ENCODE measurements at places on chromosomes 2 and 18.

- no peak for DNase-seq
Observed at GRCh38 chr2:18708203-18708715, 118.9 kb upstream of the NT5C1B start.

DNA sequence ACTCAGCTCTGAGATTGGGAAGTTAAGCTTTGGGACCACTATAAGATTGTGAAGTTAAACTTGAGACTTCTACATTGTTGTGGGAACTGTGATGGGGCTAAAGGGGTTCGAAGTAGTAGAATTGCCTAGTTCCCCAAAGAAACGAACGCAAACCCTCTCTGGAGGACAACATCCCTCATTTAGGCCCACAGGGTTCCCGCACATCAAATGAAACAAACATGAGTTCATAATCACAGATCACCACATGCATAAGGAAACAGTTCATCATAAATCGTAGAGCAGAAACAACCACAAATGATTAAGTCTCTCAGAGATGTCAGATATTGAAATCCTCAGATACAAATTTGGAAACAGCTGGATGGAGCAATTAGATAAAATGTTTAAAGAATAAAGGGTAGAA, 55.9 kb upstream of the HPCAL1 start:
- no peak for DNase-seq

- DNase-seq = peak; percentile 23
Observed at GRCh38 chr18:58671632-58672564, 633 bp downstream of the MALT1 start.

DNA sequence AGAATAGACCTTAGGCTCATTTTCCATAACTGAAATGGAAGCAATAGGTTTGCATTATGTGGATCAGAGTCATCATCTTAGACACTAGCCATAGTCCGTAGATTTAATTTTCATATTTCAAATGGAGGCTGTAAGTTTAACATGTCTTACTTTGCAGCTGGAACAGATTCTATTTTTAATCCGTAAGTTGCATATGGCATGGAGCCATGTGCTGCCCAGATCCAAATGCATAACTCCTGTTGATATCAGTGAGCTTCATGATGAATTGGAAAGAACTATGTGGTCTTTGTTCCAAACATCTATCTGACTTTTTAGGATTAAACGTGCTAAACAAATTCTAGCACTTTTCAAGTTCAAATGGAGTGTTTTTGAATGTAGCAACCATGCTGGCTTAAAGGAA, 43.4 kb downstream of the MEIS1 start:
- no peak for DNase-seq

DNA sequence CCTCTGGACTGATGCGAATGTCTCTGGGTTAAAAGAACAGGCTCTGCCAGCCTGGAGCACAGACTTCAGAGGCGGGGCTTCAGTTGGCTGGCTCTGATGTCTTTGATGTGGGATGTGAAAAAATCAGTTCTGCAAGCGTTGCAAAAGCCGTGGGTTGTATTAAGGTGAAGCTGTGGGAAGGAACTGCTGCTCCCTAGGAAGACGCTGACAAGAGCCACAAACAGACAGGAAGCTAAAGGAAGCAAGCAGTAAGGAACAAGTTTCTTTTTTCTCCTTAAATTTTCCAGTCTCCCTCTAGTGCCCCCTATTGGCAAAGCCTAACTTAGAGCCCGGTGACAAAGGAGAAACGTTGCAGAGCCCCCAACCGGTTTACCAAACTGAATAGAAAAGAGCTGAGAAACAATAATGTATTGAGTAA, 239.0 kb downstream of the CCDC178 start:
- peak; percentile 52 for DNase-seq

- DNase-seq = no peak
Observed at GRCh38 chr2:118812552-118812951, 34.9 kb downstream of the EN1 start.

DNA sequence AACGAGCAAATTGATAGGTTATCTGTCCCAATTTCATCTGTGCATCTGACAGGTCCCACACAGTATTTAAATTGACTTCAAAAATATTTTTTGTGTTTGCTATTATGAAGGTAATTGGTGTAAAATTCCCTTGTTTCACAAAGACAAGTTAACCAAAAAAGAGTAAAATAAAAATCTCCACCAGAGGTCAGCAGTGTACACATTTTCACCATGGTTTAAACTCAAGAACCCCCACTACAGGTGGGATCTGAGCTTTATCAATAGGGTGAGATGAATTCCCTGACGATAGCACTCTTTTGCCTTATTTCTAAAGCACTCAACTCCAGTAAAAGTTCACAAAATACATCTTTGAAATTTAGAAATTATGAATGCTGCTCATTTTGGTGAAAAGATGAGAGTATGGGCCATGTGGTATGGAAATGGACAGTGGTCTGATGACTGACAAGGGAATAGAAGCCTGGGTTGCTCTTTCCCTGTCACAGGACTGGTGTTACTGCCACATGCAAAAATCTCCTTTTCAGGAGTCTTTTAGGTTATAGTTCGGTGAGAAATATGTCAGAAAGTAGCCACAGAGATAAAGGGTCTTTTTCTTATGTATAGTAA, 68.0 kb downstream of the SERPINB8 start:
- DNase-seq = peak; percentile 40

DNA sequence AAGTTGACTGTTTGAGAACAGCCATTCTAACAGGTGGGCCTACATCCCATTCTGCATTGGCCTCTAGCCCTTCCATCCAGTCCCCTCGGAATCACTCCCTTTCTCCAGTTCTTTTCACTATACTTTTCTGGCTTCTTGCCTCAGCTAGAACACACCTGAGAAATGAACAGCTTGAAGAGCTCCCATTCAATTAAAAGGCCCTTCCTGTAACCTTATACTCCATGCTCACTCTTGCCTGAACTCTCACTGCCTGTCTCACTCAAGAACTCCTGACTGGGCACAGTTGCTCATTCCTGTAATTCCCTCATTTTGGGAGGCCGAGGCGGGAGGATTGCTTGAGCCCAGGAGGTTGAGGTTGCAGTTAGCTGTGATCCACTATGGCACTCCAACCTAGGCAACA, 23.6 kb downstream of the CHRNA1 start:
- DNase-seq = no peak

- DNase-seq = peak; percentile 48
Observed at GRCh38 chr18:26655525-26656430, 107.4 kb upstream of the KCTD1 start.

DNA sequence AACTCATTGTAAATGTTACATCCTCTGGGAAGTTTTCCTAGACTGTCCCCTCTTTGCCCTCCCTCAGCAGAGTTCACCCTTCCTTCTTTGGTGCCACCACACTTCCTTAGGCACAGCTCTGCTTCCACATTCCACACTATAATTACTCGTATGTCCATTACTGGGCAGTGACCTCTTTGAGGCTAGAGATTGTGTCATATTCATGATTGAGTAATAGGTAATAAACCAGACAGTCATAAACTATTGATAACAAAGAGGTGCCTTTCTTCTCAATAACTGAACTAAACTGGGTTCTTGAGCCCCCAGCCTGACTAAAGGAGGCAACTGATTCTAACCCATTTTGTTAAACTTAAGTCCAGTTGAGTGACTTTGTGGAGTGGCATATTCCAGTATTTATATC, 28.3 kb downstream of the MYO3B start:
- no peak for DNase-seq

DNA sequence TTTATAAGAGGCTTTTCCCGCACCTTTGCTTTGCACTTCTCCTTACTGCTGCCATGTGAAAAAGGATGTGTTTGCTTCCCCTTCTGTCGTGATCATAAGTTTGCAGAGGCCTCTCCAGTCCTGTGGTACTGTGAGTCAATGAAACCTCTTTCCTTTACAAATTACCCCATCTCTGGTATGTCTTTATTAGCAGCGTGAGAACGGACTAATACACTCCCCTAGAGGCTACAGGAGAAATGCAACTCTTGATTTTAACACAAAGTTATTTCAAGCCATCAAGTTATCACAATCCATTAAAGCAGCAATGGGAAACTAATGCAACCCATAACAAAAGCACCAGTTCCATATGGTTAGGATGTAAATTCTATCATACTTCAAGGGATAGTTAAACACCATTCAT, 1378.8 kb upstream of the DDX18 start:
- no peak for DNase-seq

DNA sequence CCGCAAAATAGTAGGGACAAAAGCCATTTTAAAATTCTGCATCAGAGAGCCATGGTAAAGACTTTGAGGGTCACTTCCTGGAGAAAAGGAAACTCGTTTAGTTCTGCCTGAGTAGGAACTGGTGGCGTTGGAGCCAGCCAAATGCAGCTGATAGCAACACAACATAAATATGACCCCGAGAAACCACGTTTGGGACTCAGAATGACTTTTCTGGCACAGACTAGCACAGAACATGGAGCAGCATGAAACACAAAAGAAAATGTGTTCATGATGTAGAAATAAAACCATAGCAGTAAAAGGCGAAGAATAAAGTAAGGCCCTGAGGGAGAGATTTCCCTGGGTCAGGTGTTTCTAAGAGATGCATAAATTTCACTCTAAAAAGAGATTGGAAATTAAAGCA, 149.2 kb upstream of the KLHL29 start:
- DNase-seq = no peak

DNA sequence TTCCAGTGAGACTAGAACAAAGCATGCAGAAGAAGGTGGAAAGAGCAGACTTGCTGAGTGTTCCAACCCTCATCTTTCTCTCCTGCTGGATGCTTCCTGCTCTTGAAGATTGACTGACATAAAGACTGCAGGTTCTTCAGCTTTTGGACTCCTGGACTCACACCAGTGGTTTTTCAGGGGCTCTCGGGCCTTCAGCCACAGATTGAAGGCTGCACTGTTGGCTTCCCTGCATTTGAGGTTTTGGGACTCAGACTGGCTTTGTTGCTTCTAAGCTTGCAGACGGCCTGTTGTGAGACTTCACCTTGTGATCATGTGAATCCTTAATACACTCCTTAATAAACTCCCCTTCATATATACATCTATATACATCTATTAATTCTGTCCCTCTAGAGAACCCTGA, 20.4 kb downstream of the VRK2 start:
- DNase-seq = no peak

- DNase-seq = no peak
Observed at GRCh38 chr2:37190290-37190689, 1.8 kb upstream of the SULT6B1 start.

- DNase-seq = no peak
Observed at GRCh38 chr2:65918760-65919187, 486.4 kb upstream of the SPRED2 start.

- DNase-seq = peak; percentile 22
Observed at GRCh38 chr18:12839057-12839525, 44.9 kb downstream of the PTPN2 start.

- DNase-seq = no peak
Observed at GRCh38 chr2:71976685-71977084, 171.0 kb downstream of the CYP26B1 start.

GRCh38 chr18:8041526-8042111, 474.5 kb downstream of the PTPRM start:
- DNase-seq = no peak

DNA sequence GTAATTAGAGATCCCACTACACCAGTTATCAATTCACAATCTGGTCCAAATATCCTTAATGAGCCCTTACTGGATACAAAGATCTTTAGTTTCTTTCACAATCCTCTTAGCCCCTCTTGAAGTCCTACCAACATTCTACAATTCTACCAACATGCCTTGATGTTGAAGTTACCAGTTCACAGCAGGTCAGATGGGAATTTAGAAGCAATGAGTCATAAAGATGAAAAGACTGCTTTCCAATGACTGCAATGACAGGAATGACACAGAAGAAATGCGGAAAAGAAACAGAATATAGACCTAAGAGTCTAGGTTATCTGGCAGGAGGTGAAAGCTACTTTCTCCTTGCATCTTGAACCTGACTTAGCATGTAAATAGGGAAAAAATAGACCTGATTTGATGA, 24.5 kb downstream of the RTTN start:
- no peak for DNase-seq

DNA sequence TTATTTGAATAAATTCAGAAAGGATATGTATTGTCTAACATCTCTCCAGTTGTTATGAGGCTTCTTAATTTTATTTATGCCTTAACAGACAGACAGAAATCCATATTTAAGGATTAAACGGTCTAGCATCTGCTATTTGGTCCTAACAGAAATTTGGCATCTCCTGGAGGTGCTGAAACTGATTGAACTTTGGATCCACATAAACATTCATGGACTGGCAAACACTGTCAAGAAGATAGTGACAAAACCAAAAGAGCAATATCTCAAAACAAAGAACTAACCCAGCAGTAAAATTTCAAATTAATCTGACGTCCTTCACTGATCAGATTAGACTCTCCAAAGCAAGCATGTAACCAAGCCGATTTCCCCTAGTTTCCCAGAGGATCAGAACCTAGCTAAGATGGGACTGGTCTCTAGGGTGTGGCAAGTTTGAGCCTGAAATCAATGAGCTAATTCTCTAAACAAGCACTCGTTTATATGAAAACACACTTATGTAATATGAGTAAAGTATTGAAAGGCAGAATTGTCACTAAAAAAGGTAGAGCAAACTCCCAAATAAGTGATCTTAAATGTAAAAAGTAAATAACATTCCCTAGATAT, 139.5 kb downstream of the NOL4 start:
- no peak for DNase-seq

GRCh38 chr18:37138456-37138855, 309.5 kb downstream of the KIAA1328 start:
- DNase-seq = no peak

DNA sequence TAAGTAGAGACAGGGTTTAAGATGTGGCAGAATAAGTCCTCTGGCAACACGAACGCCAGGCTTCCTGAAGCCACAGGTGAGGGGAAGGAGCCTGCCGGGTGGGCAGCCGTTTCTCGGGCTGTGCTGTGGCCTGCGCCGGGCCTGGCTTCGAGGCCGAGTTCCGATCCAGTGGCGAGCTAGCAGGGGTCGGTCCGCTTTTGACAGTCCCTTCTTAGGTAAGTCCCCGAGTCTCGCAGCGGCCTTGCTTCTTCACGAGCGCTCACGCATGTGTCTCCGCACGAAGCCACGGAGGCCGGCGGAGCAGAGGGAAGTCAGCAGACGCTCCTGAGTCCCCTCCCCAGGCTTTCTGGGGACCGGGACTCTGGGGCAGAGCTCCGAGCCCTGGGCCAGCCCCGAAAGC, 26.0 kb downstream of the SALL3 start:
- no peak for DNase-seq

DNA sequence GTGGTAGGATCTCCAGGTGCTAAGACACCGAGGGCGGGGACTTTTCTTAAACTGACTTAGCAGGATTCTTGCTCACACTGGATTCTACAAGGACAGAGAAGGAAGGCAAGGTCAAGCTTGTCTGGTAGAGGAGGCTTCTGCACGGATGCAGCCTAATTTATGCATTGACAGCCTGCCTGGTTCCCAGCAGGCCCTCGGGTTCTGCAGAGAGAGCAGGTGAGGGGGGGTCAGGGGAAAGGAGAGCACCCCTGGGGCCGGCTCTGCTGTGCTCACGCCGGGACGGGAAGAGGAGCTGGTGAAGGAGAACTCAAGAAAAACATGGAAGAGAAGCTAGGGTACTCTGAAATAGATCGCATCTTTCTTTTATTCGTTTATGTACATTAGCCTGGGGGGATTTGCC, 46.4 kb downstream of the ADI1 start:
- DNase-seq = no peak

- no peak for DNase-seq
Observed at GRCh38 chr2:217552081-217552480, 450.7 kb downstream of the TNS1 start.

GRCh38 chr2:133863106-133863800, 295.0 kb upstream of the NCKAP5 start:
- DNase-seq = no peak

- DNase-seq = no peak
Observed at GRCh38 chr2:154507186-154507585, 191.3 kb upstream of the KCNJ3 start.

GRCh38 chr2:38591152-38591551, 11.6 kb downstream of the HNRNPLL start:
- DNase-seq = no peak

Data from pons (tissue), 1 donor.